ENCODE measurements at places on chromosomes 11 and 22.

DNA sequence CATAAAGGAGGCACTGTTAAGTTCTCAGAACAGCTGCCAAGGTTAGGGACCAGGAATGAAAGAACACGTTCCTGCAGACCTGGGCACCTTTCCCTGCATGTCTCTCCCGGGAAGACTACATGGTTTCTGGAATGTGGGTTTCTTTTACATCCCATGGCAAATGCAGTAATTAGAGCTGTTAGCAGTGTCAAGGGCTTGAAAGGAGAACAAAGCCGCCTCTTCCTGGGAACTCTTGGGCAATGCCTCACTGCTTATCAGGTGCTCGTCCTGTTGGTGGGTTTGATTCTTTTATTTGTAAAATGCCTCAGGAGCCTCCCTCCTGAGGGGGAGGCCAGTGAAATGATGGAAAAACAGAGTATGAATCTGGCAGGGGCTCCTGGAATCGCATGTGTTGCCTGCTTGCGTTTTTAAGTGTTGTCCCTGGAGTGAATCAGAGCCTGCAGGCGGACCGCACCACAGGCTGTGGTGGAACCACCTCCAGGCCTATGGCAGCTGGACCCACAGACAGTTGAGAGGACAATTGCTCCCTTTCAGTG is 723 bp upstream of the C22orf31 start:
- DNase-seq, result no peak

DNA sequence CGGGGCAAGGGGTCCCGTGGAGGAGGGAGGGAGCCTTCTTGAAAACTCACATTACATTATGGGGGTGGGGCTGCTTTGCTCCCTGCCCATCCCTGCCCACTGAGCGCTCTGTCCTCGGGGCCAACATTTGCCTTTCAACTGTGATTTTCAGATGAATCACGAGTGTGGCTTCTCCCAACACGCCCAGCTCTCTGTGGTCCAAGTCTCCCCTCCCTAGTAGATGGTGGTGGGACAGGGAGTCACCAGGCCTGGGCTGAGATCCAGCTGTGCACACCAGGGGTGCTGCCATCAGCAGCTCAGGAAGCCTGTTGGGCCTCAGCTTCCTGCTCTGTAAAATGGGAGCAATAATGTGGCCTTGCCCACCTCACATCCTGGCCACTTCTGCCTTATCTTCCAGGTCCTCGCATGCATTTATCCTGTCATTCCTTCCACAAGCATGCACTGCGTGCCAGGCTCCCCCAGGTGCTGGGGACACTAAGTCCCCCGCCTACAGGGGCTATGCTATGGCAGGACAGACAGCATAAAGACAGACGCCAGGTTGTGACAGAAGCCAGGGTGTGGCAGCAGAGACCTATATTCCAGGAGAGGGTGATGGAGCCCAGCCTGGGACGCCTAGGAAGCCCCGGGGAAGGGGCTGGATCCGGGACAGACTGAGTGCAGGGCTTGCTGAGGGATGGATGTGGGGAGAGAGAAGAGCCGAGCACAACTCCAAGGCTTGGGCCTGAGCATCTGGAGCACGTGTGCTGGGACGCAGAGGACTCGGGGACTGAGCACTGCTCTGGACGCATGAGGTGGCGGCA is 30.5 kb downstream of the NFAM1 start:
- no peak for DNase-seq

DNA sequence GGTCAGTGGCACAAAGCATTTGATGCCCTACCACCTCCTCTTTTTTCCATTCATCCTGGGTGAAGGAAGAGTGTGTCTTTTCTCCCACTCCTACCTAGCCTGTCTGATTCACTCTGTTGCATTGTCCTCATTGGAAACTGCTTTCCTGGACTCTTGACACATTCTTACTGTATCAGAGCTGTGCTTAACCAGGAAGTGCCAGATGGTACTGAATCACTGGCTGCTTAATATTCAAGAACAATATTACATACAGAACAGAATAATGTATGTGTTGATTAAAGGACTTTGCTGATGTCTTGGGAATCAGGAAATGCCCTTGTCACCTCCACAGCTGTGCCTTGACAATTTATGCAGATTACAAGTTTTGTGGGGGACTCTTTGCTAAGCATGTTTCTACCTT is 44.4 kb downstream of the SVIP start:
- DNase-seq, result no peak

- DNase-seq, result no peak
Measured at GRCh38 chr11:79860336-79860735, 419.5 kb upstream of the TENM4 start.

DNA sequence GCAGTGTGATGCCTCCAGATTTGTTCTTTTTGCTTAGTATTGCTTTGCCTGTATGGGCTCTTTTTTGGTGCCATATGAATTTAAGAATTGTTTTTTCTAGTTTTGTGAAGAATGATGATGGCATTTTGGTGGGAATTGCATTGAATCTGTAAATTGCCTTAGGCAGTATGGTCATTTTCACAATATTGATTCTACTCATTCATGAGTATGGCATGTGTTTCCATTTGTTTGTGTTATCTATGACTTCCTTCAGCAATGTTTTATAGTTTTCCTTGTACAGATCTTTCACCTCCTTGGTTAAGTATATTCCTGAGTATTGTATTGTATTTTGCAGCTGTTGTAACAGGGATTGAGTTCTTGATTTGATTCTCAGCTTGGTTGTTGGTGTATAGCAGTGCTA is 18.3 kb upstream of the ZBED5 start:
- DNase-seq, result peak; percentile 20

- no peak for DNase-seq
Measured at GRCh38 chr11:16603890-16604793, 134.3 kb upstream of the C11orf58 start.

GRCh38 chr22:45103756-45104155 is 60.0 kb upstream of the NUP50 start:
- DNase-seq, result no peak

DNA sequence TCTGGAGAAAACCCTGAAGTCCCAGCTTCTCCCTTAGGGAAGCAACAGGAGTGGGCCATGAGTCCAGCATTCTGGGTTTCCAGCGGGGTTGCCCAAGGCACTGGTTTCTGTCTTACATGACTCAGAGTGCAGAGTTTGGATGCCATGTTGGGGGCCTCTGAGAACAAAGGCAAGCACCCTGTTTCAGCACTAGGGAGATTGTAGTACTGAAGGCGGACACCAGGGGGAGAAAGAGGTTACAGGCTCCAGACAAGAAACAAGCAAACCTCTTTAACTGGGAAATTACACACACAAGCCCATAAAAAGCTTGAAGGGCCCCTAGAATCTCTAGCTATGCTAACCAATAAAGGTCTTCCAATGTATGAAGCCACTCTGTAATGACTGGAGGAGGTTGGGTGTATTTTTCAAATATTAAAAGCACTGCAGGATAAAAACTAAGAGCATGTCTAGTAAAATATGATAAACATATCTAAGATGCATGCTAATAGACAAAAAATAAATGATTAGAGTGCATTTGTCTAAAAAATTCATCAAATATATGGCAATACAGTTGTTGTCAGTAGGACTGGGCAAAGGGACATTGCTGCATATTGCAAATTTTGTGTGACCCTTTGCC is 7.1 kb downstream of the MS4A6E start:
- peak; percentile 25 for DNase-seq

GRCh38 chr22:24090581-24090980 is 79.5 kb downstream of the CABIN1 start:
- DNase-seq, result no peak

DNA sequence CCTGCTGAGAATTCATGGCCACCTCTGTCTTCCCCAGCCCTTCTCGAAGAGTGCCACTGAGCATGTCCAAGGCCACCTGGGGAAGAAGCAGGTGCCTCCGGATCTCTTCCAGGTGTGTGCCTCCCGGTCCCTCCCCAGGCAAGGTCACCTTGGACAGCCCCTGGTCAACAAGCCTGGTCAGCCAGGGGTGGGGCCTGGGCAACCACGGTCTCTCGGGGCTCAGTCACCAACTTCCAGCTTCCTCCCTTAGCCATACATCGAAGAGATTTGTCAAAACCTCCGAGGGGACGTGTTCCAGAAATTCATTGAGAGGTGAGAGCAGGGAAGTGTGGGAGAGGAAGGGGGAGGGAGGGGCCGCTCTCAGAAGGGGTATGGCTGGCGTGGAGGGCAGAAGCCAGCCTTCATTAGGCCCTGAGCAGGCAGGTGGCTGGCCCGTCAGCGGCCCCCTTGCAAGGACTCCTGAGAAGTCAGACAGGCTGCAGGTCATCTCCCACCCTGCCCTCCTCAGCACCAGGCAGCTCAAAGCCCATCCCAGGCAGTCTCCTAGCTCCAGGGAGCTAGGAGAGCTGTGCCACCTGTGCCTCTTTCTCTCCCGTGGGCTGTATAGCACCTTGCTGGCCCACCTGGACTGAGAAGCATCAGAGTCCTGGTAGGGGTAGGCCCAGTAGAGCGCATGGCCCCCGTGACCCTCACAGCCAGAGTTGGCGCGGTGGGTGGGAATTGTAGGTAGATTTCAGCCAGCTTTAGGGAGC is 9.3 kb upstream of the ANKRD13D start:
- no peak for DNase-seq

- DNase-seq, result no peak
Measured at GRCh38 chr11:23789200-23789853, 707.5 kb upstream of the LUZP2 start.

- DNase-seq, result no peak
Measured at GRCh38 chr22:45268167-45268957, 16.4 kb upstream of the UPK3A start.

DNA sequence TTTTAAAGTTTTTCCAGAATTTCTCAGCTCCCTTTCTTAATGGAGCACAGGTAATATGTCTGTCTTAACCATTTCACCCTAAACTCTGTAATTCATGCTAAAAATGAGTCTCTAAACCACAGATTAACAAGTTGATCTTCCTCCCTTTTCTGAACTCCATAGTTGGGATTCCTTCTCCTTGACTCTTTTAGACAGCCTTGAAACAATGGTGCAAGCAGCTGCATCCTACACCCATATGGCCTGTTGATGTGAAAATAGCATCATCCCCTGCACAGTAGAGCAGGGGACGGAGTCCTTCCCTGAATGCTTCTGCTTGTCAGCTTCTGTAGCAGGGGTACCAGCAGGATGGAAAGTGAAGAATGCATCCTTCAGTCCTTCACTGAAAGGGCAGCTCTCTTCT is 192.8 kb upstream of the SORL1-AS1 start:
- DNase-seq, result no peak

- peak; percentile 84 for DNase-seq
Measured at GRCh38 chr22:18057568-18058209, 20.1 kb upstream of the PEX26 start.

- no peak for DNase-seq
Measured at GRCh38 chr11:64850979-64851567, 6.6 kb upstream of the CDC42BPG start.

- DNase-seq, result no peak
Measured at GRCh38 chr11:4677948-4678347, 19.7 kb downstream of the OR51E2 start.

- DNase-seq, result no peak
Measured at GRCh38 chr11:41206388-41206787, 253.1 kb downstream of the LRRC4C start.
